ENCODE measurements at places on chromosomes 16 and 17.

DNA sequence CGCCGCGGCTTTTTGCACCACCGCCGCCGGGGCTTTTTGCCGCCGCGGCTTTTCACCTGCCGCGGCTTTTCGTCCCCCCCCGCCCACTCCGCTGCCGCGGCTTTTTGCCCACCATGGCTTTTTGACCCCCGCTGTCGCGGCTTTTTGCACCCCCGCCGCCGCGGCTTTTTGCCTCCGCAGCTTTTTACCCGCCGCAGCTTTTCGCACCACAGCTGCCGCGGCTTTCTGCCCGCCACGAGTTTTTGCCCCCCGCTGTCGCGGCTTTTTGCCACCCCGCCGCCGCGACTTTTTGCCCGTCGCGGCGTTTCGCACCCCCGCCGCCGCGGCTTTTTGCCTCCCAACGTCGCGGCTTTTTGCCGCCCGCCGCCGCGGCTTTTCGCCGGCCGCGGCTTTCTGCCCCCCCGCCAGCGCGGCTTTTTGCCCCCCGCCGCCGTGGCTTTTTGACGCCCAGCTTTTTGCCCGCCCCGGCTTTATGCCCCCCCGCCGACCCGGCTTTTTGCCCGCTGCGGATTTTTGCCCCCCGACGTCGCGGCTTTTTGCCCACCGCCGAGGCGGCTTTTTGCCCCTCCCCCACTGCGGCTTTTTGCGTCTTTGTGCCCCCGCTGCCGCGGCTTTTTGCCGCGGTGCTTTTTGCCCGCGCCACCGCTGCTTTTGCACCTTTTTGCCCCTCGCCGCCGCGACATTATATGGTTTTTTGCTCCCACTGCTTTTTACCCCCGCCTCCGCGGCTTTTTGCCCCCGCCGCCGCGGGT, 1343.6 kb downstream of the TP53TG3F start:
- DNase-seq, result no peak

DNA sequence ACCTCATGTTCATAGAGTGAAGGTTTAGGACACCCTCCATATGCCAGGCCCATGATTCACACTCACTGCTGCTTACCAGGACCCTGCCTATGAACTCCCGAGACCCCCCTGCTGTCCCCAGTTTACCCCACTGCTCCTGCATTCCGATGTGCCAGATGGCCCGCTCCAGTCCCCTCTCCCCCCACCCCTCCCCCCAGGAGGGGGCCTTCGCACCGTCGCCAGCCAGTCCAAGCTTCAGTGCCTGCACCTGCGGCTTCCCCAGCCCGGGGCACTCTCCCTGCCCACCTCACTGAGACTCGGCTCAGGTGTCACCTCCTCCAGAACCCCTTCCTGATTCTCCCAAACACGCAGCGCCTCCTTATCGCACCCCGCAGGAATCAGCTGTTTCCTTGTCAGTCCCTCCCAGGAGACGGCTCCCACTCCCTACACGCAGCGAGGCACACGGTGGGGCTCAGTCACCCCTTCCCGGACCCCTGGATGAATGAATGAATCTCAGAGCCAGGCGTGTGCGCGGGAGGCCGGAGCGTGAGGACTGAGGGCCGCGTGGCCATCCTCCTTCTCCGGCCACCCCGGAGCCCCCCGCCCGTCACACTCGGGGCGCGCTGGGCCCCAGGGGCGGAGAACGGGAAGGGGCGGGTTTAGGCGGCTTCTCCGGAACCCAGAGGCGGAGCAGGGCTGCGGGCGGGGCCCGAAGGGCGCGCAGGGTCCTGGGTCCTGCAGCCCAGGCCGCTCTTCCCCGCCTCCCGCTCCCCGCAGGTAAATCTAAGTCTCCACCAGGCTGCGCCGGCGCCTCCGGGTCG, 1.6 kb downstream of the MYO1C start:
- peak; percentile 38 for DNase-seq

GRCh38 chr17:58340405-58340876, 11.6 kb downstream of the SUPT4H1 start:
- DNase-seq, result no peak

DNA sequence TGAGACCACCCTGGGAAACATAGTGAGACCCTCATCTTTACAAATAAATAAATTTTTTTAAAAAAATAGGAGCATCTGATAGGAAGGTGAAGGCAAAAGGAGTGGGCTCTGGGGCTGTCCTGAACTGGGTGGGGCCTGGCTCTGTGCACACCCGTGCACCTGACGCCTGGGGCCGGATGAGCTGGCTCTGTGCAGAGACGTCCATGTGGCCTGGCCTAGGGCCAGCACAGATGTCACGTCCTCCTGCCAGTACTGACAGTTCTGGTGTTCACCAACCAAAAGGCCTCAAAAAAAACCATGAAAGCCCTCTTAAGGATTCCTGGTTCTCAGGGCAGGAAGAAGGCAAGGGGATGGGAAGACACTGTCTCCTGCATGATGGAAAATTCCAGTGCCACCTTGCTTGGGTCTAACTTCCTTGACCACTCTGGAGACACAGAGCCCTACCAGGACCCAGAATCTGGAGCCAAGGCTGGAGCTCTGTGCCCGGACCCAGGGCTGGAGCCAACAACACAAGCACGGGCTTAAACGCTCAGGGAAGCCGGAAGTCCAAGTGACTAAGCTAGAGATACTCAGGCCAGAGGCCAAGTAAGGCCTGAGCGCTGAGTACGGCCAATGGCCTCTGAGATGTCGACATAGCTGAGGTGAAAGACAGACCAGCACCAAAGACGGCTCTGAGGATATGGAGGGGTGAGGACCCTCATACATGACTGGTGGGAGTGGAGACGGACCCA, 32.9 kb downstream of the COPRS start:
- no peak for DNase-seq

DNA sequence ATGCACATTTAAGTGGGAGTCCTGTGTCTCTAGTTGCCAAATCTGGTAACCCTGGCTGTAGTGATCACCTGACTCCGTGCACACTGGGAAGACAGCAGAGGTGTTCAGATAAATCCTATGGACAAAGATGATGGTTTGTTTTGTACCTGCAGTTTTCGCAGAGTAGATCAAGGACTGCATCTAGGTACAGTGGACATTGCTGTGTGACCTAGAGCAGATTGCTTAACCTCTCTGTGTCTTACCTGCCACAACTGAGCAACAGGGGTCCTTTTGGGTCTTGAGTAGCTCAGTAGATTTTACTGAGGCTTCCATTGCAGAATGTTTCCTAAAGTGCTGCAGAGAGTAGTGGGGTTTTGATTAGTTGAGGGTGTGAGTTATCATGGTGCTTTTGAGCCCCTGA, 160.8 kb downstream of the SHISA9 start:
- DNase-seq, result no peak

DNA sequence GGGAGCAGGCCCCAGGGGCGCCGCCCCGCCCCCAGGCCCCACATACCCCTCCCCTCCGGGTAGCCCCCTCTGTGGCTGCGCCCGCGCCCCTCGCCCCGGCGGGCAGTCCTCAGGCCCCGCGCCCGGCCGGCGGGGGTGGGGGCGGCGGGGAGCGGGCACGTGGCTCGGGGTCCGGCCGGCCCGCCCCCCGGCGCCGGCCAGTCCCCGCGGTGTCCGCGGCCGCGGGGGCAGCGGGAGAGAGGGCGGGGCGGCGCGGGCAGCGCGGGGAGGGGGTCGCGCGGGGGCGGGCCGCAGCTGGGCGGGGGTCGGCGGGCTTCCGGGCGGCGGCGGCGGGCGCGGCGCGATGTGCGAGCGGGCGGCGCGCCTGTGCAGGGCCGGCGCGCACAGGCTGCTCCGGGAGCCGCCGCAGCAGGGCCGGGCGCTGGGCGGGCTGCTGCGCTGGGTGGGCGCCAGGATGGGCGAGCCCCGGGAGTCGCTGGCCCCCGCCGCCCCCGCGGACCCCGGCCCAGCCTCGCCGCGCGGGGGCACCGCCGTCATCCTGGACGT, 335 bp downstream of the NECAB2 start:
- no peak for DNase-seq

DNA sequence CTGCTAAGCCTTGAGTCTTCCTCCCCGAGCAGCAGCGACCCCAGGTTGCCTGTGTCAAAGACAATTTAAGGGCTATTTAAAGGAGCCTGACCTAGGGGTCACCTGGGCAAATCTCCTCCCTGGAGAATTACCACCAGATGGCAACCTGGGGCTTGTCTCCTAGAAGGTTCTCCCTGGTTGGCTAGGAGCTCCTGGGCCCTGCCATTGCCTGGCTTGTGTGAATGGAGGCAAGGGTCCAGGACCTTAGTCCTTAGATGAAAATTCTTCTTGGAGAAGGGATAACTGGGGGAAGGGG, 51.3 kb upstream of the TAC4 start:
- no peak for DNase-seq

DNA sequence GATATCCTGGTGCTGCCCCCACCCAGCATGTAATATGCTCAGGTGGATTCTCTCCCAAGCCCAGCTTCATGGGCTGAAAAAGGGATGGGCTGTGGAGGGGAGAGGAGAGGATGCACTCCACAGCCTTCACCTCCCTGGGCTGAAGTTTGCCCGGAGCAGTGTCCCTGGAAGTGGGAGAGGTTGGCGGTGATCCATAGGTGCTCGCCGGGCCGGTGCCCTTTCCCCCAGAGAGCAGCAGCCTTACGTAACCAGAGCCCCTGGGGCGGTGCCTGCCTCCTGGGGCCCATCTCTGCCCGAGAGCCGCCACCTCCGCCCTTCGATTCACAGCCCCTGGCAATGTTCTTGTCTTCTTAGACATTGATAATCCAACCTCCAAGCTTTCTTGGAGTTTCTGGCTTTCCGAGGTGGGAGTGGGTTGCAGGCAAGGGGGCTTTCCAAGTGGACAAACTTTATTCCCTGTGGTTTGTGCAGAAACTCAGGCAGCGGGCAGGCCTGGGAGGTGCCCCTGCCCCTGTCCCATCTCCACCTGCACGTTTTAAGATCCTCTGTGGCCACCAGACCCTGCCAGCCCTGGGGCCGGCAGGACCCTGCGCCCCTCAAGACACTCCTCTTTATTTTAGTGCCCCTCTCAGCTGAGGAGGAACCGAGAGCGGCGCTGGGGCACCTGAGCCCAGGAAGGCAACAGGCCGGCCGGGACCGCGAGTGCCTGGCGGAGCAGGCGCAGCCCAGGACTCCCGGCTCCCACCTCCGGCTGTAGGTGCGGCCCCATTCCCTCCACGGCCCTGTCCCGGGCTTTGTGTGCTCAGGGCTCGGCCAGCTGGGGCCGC, 3.1 kb upstream of the WDR90 start:
- no peak for DNase-seq

DNA sequence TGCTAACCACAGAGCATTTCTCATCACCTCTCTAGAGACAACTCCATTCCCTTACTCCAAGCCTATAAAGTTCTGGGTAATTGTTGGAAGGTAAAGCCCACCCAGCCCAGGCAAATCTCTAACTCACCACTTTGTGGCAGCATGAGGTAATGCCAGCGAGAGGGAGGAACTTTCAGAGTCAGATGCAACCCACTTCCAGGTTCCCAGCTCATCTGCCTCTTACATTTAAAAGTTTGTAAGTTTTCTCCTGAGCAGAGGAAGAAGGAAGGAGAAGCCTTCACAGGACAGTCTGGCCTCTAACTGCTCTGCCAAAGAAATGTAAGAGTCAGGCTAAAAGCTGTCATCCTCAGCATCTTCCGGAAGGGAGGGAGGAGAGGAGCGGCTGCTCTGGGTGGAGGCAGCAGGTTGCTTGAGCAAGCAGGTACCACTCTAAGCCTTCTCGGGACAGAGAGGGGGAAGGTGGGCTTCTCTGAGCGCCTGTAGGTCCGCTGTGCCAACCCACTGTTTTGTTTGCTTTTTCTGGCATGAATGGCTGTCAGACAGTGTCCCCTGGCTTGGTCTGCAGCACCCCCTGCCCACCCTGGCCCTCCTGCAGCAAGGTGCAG, 1.0 kb downstream of the ZNF319 start:
- peak; percentile 20 for DNase-seq

- no peak for DNase-seq
Measured at GRCh38 chr17:7292729-7293128, 1.7 kb downstream of the YBX2 start.

DNA sequence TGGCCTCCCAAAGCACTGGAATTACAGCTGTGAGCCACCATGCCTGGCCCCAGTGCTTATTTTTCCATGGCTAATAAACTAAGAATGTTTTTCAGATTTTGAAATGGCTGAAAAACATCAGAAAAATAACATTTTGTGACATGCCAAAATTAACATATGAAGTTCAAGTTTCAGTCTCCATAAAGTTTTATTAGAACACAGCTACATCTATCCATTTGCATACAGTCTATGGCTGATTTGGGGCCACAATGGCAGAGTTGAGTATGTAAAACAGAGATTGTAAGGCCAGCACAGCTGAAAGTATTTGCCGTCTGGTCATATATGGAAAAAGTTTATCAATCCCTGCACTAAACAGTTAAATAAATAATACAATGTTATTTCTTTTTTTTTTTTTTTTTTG, 13.8 kb upstream of the NDUFAB1 start:
- no peak for DNase-seq

- peak; percentile 89 for DNase-seq
Measured at GRCh38 chr16:85610446-85611193, 2.5 kb upstream of the GSE1 start.

GRCh38 chr17:81069135-81069645, 34.2 kb downstream of the BAIAP2 start:
- no peak for DNase-seq

DNA sequence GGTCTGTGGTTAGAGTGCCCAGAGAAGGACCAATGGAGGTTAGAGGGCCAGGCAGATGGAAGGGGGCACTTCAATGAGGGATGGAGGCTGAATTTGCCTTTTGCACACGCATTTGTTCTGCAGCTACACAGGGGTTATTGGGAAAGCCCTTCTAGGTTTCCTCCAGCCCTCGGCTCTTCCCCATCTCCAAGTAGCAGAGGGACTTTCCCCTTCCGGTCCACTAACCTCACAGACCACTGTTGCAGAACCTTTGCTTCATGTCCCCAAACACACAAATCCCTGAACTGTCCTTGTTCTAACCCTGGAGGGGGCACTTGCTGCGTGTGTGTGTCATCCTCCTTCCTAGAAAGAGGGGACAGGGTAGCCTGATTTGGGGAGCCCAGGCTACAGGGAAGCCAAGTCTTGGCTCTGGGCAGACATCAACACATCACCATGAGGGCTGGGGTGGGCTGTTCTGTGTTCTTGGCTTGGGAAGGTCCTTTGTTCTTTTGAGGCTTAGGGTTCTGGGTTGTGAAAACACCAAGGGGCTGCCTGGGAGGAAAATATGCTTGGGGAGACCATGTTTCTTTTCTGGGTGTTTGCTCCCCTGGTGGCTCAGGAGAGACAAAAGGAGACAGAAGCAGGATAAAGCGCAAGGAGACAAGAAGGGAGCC, 7.3 kb upstream of the NR1D1 start:
- DNase-seq, result no peak

DNA sequence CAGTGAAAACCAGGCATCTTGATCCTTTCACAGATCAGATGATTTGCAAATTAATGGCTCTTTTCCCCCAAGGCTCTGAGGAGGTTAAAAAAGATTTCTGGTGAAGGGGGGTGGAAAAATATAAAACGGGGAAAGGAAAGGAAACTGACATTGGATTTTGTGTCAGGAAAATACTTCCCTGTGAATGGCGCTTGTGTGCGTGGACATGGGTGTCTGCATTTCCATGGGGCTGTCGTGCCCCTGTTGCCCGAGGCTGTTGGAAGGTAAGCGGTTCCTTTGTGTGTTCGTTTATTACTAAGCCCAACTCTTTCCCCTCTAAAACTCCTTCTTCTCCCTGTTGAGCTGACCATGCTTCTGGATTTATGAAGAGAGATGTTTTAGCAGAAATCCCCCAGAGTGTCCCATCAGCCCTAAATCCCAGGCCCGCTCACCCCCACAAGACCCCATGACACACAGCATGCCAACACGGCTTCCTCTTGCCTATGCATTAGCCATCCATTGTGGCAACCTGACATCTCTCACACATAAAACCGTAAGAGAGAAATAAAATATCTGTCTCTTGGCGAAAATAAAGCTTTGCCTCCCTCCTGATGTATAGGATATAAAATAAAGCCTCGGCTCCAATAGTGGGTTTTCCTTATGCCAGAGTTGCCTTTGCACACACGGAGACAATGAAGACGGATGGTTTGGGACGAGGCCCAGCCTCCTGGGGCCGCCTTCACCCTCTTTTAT, 7.3 kb upstream of the LHX1 start:
- DNase-seq, result no peak

- DNase-seq, result no peak
Measured at GRCh38 chr17:33352526-33352925, 59.4 kb upstream of the ASIC2 start.

Data from effector memory CD8-positive, alpha-beta T cell (primary cell).